ENCODE measurements at places on chromosomes 16 and 17.

DNA sequence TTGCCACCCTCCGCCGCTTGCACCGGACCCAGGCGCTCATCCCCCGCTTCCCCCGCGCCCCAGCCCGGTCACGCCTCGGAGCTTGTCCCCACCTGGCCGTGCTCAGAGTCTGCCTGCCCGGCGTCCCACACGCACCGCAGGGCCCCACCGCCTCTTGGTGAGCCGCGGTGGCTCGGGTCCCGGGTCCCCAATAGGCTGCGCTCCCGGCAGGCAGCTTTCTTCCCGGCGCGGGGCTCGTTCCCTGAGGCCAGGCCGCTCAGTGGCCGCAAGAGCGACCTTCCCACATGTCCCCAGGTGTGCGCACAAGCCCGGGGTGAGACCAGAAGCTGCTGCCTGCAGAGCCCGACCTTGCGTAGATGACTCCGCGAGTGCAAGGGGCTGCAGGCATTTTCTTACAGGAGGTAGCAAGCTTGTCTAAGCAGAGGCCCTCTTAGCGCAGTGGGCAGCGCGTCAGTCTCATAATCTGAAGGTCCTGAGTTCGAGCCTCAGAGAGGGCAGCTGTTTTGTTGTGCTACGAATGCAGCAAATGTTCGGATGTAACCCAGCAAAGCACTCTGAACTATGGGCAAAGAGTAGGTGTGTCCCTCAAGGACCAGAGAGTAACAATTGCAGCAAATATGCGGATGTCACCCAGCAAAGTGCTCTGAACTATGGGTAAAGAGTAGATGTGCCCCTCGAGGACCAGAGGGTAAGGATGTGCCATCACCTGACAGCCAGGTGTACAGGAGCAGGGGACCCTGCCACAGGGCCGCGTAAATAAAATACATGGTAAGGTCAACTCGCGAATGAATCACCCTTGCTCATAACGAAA, 15.6 kb downstream of the TLE7 start:
- peak; percentile 83 for DNase-seq

GRCh38 chr16:58467905-58468304, 32.0 kb upstream of the NDRG4 start:
- DNase-seq: no peak

- DNase-seq: no peak
Measured at GRCh38 chr17:29622337-29623282, at the start of gene CORO6. Gene CORO6 (minus strand): TSS chr17:29622912. CDS start chr17:29621421, 1,491 bp downstream.

DNA sequence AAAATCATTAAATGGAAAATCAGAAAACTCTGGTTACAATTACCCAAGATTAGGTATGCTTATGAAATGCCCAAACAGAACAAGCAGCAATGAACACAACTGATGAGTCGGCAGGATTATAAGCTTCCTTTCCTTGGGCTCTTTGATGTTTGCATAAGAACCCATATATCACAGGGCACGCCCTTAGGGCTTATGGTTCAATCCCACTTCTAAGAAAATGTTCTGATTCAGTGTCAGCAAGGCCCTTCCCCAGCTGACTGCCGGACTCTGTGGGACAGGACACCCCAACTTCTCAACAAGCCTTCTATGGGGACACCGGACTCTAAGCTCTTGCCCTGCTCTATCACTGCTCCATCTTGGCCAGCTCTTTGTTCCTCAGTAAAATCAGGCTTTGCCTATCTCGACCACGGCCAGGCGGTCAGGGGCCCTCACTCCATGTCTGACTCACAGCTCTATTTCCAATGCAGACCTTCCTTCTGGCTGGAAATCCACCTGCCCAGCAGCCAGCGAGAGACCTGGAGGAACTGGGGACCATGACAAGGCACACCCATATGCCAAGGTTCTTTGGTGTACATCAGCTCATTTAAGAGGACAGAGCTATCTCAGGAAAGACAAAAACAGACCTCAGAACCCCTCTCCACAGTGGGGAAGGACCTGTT, 26.8 kb downstream of the LITAFD start:
- no peak for DNase-seq

DNA sequence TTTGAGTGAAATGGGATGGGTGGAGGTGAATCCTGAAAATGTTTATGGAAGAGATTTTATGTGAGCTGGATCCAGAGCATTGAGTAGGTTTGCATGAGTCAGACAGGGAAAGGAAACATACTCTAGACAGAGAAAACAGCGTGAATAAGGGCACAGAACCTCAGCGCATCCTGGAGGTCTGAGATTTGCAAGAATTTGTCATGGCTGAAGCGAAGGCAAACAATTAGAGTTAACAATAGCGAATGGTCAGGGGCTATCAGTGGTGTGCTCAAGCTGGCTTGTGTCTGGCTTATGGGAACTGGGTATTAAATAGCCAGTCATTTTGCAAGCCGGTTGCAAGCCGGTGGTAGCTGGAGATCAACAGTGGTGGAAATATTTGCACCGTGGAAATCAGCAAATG, 36.4 kb downstream of the MAP2K6 start:
- DNase-seq: peak; percentile 24

DNA sequence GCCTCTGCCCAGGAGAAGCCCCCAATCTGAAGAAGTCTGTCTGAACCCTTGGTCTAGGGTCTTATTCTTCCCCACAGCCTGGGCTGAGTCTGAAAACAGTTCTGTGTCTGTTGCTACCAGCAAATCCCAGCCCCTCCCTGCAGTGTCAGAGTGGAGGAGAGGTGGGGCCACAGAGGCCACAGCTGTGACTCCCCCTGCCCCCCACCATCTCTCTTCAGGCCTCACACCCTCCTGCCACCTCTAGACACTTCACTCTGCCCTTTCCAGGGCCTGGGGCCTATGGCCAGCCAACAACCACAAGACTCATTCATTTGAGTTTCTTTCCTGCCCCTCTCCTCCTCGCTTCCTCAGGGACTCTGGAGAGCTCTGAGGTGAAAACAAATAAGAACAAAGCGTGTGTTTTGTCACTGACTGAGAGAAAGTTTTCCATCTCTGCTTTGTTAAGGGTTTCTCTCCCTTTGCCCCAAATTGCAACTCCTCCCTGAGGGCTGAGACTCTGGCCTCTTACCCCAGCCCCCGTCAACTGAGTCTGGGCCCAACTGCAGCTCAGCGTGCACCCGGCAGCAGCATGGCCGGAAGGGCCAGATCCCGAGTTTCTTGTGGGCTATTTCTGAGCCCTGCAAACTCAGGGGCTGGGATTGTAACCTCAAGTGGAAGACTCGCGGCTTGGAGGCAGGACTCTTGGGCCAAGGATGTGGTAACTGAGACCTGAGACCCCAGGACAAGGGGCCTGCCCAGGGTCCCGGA, 13.2 kb downstream of the C17orf50 start:
- DNase-seq: no peak

- DNase-seq: no peak
Measured at GRCh38 chr16:11367483-11367906, 22.2 kb downstream of the RMI2 start.

DNA sequence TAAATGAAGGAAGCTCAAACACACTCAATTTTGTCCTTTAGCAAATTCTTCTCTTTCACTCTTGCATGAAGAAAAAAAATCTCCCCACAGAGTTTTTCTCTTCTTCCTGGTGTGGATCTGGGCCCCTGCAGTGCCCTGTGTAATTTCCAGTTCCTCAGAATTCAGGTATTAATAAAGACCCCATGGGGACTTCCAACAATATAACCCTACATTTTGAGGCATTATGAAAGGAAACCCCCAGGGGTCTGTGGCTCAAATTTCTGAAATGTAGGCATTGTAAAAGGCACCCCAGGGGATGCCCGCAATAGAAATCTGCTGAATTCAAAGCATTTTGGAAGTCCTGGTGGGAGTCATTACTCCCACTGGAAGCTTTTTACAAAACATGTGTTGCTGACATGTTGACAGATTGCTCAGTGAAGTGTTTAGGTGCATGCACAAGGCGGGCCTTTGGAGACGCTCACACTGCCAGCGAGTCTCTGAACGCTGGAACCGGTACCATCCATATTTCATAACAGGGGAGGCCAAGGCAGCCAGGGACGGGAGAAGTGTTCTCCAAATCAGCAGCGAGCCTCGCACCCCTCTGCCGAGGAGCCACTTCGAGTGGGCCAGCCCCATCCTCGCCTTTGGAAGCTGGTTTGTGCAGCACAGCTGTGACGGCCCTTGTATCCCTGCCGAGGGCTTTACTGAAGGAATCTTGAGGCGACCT, 154.0 kb downstream of the ZNF423 start:
- no peak for DNase-seq

GRCh38 chr16:28526201-28527099, 12.3 kb downstream of the NUPR1 start:
- DNase-seq: no peak

DNA sequence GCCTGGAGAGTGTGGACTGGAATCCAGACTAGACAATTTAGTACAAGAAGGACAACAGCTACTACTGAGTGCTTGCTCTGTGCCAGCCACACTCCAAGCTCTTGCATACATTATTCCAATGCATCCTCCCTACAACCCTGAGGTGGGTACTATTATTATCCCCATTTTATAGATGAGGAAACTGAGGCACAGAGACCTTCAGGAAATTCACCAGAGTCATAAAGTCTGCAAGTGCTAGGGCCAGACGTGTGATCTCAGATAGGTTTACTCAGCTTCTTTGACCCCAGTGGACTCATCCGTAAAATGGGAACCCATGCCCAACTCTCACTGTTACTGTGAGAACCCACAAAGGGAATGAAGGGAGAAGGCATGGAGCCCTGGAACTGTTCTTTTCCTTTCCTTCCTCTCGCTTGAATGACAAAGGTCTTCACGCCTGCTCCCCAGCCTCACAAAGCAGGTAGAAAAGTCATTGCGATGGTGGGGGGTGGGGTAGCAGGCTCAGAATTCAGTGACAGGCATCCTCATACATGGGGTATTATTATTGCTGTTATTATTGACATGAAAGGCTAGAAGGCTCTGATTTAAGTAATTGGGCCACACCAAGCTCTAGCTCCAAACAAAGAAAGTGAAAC, 160.0 kb downstream of the ZNF423 start:
- no peak for DNase-seq

DNA sequence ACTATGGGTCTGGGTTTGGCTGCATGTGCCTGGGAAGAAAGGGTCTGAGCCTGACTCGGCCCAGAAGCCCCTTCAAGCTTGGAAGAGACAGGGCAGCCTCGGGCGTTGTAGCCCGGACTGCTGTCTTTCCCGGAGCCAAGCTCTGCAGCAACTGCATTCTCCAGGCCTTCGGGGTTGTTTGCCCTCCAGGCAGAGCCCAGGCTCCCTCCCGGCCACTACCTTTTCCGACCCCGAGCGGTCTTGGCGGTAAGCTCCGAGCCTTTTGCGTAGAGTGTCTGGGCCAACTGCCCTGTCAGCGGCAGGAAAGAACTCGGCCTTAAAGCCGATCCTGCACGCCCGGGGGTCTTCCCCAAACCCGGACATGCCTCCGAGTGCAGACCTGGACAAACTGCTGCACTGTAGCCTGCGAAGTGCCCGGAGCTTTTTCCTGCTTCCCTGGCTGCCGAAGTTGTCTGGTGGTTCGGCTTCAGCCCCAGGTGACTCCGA, 1.3 kb downstream of the LHX1 start:
- DNase-seq: no peak

All from non-pigmented ciliary epithelial cell (primary cell).